ENCODE measurements at places on chromosomes 2 and 18.

- no peak for DNase-seq
Observed at GRCh38 chr2:168732100-168732499, 70.3 kb upstream of the NOSTRIN start.

DNA sequence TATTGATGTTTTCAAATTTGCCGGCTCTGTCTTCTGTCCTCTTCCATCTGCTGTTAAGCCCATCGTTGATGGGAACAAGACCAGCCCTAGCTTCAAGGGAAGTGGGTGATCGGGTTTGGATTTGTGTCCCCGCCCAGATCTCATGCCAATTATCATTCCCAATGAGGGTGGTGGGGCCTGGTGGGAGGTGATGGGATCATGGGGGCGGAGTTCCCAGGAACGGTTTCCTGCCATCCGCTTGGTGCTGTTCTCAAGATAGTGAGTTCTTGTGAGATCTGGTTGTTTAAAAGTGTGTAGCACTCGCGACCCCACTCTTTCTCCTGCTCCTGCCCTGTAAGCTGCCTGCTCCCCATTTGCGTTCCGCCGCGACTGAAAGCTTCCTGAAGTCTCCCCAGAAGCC lies 9.5 kb downstream of the ASB18 start:
- no peak for DNase-seq

DNA sequence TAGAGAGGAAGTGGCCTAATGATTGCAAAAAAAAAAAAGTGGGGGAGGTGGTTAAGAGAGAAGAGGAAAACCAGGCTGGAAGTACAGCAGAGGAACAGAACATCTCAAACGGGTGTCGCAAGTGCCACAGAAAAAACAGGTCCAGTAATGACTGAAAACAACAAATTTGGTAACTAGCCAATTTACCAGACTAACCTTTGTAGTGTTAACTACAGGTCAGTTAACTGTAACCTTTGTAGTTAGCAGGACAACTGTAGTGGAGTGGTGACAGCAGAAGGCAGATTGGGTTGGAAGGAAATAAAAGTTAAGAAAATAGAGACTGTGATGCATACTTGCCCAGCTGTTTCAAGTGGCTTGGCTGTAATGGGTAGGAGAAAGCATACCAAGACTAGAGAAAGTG lies 91.4 kb upstream of the CHST9 start:
- no peak for DNase-seq

DNA sequence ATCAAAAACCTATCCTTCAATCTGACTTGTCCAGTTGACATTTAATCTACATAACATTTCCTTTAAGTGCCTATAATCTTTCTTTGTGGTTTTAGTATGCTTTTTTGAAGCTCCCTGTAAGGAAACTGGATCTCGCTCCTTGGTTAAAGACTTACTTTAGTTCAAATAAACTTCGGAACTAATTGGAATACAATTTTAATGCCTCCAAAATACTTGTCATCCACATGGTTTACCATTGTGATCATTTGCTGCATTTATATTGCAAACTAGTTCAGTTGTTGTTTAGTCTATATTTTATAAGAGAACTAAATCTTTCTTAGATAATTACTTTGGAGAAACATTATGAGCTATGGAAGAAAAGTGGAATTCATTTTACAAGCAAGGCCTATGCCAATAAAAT lies 496.0 kb downstream of the ERBB4 start:
- DNase-seq = no peak

- DNase-seq = no peak
Observed at GRCh38 chr2:174777347-174778084, 13.2 kb upstream of the CHRNA1 start.

DNA sequence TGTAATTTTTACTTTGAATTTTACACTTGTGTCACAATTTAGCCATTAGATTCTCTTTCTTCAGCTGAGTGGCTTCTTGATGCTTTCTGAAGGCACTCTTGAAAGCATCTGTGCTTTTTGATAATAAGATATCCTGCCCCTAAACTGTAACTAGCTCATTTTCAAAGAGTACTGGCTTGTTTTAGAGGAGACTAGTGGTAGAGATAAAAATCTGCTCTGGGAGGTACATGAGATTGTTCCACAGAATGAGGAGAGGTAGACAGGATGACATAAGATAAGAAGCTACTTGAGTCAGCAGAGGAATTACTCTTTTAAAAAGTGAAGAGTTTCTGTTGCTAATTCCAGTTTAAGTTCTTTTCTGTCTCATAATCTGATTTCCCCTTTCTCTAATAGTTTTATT lies 10.6 kb downstream of the PLEKHB2 start:
- no peak for DNase-seq
